Stimulated activated CD4-positive, alpha-beta T cell treated with anti-CD3 and anti-CD28 coated beads, Interleukin-15, amount 100 ng/mL, for 1 hour (primary cell): ENCODE measurements at places on chromosomes 1 and 21.

DNA sequence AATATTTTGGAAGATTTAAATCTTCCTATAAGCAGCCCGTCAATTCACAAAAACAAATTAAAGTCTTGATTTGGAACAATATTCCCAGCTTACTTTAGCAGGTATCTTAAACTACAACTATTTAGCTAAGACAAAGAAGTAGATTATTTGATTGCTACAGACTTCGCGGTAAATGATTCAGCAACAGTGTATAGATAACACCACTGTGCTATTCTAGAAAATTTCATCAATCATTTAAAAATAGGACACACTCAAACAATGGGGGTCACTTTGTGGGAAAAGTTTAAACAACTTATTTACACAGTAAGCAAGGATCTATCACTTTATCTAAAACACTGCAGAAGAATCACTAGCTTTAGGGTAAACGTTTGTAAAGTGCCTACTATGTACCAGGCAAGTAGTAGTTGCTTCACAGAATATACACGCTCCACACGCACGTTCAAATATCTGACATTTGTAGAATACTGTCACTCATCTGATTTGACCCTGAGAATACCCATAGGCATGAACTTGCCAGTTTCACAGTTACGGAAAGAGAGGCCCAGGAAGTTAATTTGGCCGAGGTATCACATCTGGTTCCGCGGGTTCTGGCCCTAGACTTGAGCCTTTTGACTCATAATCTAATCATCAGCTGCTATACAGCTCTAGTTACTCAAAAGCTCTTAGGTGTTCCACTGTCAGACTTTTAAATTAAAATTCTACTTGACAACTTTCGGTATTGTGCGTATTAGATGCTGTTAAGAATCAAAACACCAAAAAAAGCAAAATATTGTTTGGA, 876 bp downstream of the DENND2C start:
- no peak for DNase-seq

GRCh38 chr1:30024411-30025195, 698.8 kb downstream of the MATN1 start:
- no peak for DNase-seq

GRCh38 chr1:3651930-3652547, at the start of gene TP73:
Gene TP73 (plus strand): TSS chr1:3652516. CDS start chr1:3682366, 29,850 bp downstream.
- no peak for DNase-seq

- DNase-seq: no peak
Observed at GRCh38 chr1:228393268-228393701, 13.3 kb downstream of the TRIM11 start.

- peak; percentile 37 for DNase-seq
Observed at GRCh38 chr1:32200226-32201010, at the start of gene CCDC28B. Gene CCDC28B (plus strand): TSS chr1:32200595. CDS start chr1:32201936, 1,341 bp downstream.

DNA sequence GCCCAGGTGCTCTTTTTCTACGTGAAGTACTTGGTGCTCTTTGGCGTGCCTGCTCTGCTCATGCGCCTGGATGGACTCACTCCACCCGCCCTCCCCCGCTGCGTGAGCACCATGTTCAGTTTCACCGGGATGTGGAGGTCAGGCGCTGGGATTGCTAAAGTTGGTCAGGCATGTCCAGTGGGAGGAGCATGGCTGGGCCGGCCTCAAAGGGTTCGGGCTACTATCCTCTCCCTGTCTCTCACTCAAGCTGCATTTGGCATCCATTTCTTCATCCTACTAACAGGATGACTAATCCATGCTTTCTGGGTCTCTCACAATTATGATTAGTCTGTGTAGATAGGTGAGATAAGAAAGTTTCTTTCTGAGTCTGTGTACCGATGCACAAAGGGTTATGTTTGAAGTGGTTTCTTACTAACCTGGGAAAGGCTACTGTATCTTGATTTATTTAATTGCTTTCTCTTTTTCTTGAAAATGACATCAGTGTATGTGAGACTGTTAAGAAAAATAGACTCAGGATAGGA, 135.9 kb downstream of the HHAT start:
- DNase-seq: no peak

GRCh38 chr1:217253351-217253750, 377.5 kb downstream of the GPATCH2 start:
- DNase-seq: no peak

- no peak for DNase-seq
Observed at GRCh38 chr1:26771643-26772321, 16.0 kb upstream of the PIGV start.

- DNase-seq: no peak
Observed at GRCh38 chr1:175504875-175505555, 238.4 kb downstream of the TNR start.

DNA sequence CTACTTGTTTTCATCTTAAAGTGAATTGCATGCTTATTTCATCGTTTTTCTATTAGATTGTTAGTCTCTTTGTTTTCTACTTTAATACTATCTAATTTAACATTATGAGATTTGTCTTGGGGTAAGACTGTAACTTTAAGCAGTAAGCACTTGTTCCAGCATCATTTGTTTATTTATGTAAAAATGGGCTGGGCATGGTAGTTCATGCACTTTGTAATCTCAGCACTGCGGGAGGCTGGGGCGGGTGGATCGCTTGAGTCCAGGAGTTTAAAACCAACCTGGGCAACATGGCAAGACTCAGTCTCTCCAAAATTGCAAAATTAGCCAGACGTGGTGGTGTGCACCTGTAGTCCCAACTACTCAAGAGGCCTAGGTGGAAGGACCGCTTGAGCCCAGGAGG, 15.3 kb upstream of the PAXBP1 start:
- no peak for DNase-seq

GRCh38 chr1:201223852-201224665, 33.4 kb downstream of the IGFN1 start:
- DNase-seq: no peak

- no peak for DNase-seq
Observed at GRCh38 chr21:33115631-33116510, 45.9 kb downstream of the OLIG1 start.

DNA sequence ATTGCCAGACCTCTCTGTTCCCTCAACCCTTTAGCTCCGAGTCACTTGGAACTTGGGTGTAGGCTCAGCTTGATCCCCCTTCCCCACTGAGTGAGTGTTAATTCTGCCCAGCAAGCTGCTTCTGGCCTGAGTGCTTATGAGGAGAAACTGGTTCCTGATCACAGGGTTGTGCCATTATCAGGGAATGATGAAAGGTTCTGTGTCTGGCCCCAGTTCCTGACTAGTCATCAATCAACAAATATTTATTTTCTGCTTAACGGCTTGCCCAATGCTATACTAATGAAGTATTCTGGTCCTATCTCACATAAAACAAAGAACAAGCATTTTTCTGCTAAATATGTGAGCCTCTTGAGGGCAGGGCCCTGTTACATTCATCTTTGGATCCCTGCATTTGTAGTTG, 20.8 kb downstream of the CC2D1B start:
- DNase-seq: no peak

DNA sequence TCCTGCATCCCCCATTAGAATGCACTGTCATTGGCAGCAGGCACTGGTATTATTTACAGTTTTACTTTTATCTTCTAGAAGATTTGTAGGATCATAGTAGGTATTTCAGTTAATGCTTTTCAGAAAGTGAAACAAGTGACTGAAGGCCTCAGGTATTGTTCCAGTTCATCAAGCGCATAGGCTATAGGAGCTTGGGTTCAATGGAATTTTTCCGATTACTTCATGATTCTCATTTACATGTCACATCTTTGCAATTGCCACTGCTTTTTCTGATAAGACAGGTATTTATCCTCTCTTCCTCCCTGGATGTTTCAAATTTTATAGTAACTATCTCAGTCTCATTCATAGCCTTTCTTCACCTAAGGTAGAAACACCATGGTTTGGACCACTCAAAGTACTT, 161.3 kb downstream of the NTPCR start:
- DNase-seq: no peak

DNA sequence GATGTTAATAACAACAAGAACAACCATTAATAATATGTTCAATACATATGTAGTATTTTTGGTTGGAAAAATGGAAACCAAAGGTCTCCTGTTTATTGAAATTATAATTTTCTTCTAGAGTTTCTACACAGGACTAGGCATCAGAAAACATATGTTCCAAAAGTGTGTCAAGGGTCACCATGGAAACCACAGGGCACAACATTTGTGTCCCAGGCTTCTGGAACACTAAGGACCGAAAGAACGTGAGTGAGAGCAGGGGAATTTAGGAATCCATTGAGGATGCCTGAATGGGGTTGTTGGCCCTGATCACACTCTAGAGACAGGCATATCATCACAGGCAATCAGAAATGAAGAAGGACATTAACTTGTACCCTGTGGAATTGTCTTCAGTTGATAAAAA, 7.5 kb upstream of the CDC14A start:
- DNase-seq: no peak

DNA sequence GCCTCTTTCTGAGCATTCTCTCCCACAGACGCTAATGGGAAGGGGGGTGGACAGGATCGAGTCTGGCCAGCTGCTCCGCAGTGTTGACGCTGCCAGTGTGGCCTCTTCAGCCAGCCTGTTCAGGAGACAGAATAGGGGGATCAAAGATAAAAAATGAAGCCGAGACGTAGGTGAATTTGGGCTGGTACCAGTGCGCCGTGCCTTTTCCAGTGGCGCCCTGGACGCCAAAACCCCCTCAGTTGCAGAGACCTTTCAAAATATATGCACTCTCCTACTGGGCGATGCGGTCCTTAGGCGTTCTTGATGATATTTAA, 1.1 kb downstream of the TTC3 start:
- no peak for DNase-seq

- peak; percentile 33 for DNase-seq
Observed at GRCh38 chr1:108828074-108828961, 28.6 kb downstream of the AKNAD1 start.

DNA sequence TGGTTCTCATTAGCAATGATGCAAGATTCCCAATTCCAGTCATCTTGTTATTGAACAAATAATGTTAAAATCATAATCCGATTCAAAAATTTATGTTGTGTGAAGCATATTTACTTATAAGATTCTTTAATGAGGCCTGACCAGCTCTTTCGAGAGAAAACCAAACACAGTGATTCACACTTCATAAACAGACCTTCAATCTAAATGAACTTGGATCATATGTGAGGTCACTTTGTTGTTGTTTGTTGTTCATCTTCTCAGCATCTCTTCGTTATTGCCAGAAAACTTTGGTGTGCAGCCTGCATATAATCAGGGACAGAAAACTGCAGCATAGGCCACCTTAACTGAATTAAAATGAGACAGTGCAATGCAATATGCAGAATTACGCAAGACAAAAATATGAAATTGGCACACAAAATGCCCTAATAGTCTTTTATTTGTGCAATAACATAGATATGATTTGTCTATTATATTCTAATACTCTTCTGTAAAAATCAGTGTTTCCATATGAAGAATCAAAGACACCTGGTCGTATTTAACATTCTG, 30.1 kb downstream of the NCAM2 start:
- no peak for DNase-seq

GRCh38 chr1:172515436-172515835, 17.5 kb upstream of the SUCO start:
- DNase-seq: no peak

DNA sequence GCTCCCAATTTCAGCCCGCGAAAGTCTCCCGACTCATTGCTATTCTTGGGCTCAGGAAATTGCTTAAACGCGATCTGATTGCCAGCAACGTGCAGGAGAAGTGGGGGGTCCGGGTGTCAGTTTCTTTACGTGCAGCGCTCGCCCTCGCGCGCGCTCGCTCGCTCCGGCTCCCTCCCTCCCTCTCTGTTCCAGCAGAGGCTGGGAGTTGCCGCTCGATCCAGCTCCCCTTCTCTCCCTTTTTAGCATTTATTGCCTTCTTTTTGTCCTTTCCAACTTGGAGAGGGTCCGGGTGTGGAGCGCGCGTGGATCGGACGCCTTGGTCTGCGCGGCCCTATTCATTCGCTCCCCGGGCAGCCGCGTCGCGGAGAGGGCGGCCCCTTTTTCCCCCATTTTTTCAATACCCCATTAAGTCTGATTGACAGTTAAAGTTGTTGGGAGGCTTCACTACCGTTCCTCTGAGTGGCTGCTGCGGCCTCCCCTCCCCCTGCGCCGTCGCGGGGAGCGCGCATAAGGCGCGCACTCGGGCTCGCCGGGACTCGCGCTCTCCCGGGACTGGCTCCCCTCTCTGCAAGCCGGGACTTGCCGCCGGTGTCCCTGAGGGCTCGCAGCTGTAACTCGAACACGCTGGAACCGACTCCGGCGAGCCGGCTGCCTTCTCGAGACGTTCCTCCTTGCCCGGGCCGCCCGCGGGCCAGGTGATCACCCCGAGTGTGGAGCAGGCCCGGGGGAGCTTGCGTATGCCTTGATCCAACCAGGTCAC, at the start of gene DHRS3:
Gene DHRS3, minus strand, starts transcription at position 310 of the 760 bp plus-strand sequence. CDS start 862 bp downstream, outside the sequence.
- DNase-seq: peak; percentile 51

GRCh38 chr1:118084400-118084799, 100.6 kb downstream of the SPAG17 start:
- DNase-seq: no peak

DNA sequence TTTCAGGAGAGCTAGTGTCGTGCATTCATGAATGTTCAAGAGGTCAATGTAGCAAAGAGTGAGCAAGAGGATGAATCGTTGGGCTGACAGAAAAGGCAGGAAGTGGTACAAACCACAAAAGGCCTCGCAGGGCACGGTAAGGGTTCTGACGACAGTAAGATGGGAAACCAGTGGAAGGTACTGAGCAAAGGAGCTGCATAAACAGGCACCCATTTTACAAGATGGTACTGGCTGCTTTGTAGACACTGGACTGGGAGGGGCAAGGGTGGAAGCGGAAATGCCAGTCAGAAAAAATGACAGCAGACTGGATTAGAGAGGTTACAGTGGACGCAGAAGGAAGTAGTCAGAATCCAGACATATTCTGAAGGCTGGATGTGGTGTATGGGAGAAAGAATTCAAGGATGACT, 123.5 kb downstream of the PTPN14 start:
- peak; percentile 8 for DNase-seq

- no peak for DNase-seq
Observed at GRCh38 chr1:223429313-223429731, 36.1 kb downstream of the CCDC185 start.

DNA sequence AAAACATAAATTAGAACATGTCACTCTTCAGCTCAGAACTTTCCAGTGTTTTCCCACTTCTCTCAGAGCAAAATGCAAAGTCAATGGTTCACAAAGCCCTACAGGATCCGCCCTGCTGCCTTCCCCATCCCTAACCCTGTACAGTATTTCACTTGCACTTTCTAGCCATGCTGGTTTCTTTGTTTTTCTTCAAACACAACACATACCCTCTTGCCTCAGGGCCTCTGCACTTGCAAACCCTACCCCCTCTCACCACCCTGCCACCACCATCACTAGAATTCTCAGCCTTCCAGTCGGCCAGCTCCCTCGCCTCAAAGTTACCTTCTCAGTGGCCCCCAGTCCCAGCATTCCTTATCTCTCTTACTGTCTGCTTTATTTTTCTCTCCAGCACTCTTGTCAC, 17.6 kb downstream of the TEX35 start:
- DNase-seq: no peak

DNA sequence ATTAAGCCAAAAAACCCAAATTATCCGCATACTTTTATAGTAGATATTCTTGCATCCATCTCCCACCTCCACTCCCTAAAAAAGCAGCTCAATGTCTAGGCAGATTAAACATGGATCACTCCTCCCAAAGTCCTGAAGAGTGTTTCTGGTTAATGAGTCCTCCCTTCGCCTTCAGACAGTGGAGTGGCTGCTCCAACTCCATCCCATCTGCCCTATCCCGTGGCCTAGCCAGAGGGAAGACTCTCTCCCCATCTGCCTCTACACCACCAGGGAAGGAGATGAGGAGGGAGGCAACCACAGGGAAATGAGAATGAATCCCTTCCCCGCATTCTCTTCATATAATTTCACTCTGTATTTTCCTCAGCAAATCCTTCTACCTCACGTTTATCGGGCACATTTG, 103.8 kb downstream of the SLC45A1 start:
- DNase-seq: no peak

GRCh38 chr1:3440300-3440681, 14.2 kb upstream of the ARHGEF16 start:
- DNase-seq: no peak
